ENCODE measurements at places on chromosomes 13 and 19. TPM values are rescaled to one million over a fixed set of nuclear protein-coding genes. Genes with fewer than 3 reads are reported as not detected.

- DNase-seq, result no peak
- H3K4me1 ChIP-seq, result peaks cover 7% of the 10 kb centered on the region
- H3K27me3 ChIP-seq, result no peaks in the 10 kb centered on the region
- H3K36me3 ChIP-seq, result peaks cover 10% of the 10 kb centered on the region
Measured at GRCh38 chr19:6044056-6044805, 66.1 kb downstream of the RFX2 start.

DNA sequence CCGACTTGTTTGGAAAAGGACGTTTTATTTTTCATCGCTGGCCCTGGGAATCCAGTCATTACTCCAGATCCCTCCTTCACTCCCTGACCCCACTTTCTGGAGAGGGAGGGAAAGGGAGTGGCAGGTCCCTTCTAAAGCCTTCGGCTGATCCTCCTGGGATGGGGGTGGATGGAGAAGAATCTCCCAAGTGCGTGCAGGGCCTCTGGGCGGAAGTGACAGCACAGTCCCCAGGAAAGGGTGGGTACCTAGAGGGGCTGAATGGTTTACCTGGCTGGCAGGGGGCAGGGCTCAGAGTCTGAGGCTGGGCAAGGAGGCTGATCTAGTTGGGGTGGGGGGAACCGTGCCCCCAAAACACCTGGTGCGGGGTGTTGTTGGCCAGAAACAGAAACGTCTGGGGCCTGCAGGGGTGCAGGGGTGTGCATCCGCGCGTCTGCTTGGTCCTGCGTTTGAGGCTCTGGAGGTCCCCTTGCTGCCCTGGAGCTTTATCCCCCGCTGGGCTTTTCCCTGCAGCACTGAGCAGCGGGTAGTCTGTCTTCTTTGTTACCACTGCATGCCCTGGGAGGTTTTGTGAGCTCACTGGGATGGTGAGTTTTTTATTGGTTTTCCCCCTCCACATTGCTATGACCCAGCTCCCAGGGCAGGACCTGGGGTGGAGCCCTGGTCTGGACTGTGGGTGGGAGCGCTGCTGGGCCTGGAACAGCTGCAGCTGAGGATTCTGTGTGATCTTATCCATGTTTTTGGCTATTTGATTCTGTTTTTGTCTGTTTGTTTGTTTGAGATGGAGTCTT lies 3.0 kb upstream of the ZNF628 start:
- H3K27me3 ChIP-seq, result no peaks in the 10 kb centered on the region
- peaks cover 9% of the 10 kb centered on the region for H3K4me1 ChIP-seq
- H3K27ac ChIP-seq, result no peak overlapping the region
- no peak overlapping the region for H3K4me3 ChIP-seq
- no peaks in the 10 kb centered on the region for H3K36me3 ChIP-seq

RDH13 gene
- total RNA-seq, result 11.8 TPM

DNA sequence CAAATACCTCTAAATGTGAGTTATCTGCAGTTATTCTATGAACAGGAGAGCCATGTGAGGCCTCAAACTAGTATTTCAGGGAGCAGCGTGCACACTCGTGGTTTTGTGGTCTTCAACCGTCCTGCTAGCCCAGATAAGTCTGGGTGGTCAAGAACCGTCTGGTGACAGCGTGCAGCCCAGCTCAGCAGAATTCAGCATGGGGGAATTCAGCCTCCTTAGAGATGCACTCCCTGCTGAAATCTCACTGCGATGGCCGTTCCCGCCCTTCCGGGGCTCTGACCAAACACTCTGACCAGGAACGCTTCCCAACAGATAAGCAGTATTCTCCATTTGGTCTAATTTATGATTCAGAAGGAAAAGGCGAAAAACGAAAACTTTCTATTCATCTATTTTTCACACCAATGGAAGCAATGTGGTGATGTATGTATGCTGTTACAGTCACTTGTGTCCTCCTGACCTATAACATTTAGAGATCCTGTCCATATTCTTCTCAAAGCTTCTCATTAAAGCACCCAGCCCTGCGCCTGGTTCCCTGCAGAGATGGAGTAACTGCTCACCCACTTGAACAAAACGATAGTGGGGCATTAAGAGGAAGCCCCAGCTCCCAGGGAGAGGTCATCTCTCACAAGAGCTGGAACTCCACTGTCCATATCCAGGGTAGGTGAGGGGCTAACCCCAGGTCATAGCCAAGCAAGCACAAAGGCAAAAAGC lies 2.9 kb downstream of the ANKRD27 start:
- H3K27me3 ChIP-seq, result peaks cover 27% of the 10 kb centered on the region
- peaks cover 18% of the 10 kb centered on the region for H3K4me1 ChIP-seq
- no peak overlapping the region for H3K4me3 ChIP-seq
- DNase-seq, result no peak

CEACAM3 gene
- total RNA-seq, result not detected

ZNF470 gene
- 8.0 TPM for total RNA-seq

DNA sequence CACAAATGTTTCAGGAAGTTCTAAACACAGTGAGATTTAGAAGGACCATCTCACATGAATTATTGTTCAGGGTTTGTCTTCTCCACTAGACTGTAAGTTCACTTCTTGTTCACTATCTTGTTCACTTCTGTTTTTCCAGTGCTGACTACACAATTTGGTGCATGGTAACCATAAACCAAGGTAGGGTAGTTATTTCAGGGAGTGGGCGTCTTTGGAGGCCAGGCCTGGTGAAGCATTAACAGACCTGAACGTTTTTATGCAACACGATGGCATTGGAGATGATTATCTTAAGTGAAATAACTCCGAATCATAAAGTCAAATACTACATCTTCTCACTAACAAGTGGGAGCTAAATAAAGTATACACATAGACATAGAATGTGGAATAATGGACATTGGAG lies 14.4 kb upstream of the OXGR1 start:
- H3K27me3 ChIP-seq, result peaks cover 18% of the 10 kb centered on the region
- H3K4me1 ChIP-seq, result peaks cover 4% of the 10 kb centered on the region
- no peak overlapping the region for H3K27ac ChIP-seq
- H3K36me3 ChIP-seq, result no peaks in the 10 kb centered on the region
- H3K4me3 ChIP-seq, result no peak overlapping the region

PCDH20 gene
- 21.2 TPM for total RNA-seq

C13orf42 gene
- total RNA-seq, result not detected

DNA sequence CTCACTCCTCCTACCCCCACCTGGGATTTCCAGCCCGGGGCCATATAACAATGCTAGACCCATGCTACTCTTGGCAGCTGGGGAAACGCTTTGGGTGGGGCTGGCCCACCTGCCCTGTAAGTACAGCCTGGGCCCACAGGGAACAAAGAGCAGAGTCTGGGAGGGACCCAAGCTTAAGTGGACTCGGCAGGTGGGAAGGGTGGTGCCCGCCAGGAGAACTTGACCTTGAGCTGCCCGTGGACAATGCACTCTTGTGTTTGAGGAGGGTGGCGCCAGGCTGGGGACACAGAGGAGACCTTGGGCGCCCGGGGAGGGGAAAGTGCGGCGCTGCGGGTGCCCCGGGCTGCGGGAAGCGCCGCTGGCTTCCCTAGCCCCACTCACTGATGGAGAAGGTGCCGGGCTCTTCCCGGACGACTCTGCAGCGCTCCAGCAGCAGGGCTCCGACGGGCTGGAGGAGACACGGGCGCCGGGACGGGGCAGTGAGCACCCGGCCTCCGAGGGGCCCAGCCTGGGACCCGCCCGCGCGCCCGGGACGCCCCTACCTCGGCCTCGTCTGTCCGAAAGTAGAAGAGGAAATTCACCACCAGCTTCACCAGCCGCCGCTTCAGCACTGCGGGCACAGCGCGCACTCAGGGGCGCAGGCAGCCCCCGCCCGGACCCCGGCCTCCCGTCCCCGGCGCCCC lies 607 bp downstream of the PLEKHJ1 start:
- H3K27ac ChIP-seq, result peak overlapping the region; percentile 97
- DNase-seq, result peak; percentile 31
- H3K27me3 ChIP-seq, result no peaks in the 10 kb centered on the region
- H3K4me1 ChIP-seq, result peaks cover 33% of the 10 kb centered on the region

DNA sequence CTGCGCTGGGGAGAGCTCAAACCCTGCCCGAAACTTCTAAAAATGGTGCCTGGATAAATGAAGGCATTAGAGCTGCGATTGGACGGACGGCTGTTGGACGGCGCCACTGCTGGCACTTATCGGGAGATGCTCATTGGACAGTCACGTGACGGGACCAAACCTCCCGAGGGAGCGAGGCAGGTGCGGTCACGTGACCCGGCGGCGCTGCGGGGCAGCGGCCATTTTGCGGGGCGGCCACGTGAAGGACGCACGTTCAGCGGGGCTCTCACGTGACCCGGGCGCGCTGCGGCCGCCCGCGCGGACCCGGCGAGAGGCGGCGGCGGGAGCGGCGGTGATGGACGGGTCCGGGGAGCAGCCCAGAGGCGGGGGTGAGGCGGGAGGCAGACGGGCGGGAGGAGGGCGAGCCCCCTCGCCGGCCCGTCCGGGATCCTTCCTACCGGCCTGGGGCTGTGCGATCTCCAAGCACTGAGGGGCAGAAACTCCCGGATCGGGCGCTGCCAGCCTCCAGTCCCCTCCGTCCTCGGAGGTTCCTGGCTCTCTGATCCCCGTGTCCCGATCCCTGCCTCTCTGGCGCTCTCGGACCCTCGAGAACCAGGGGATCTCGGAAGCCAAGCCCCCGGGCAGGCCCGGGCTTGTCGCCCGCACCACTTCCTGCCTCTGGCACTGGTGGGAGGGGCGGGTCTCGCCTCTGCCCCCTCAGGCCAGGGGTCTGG lies at the start of gene BAX:
Gene BAX (plus strand): TSS at position 281 of the 713 bp plus-strand sequence. CDS start 54 bp downstream, at position 335.
- H3K4me1 ChIP-seq, result peaks cover 12% of the 10 kb centered on the region
- no peaks in the 10 kb centered on the region for H3K27me3 ChIP-seq
- H3K36me3 ChIP-seq, result peaks cover 10% of the 10 kb centered on the region
- H3K27ac ChIP-seq, result peak within 1 kb of the TSS; percentile 78

DNA sequence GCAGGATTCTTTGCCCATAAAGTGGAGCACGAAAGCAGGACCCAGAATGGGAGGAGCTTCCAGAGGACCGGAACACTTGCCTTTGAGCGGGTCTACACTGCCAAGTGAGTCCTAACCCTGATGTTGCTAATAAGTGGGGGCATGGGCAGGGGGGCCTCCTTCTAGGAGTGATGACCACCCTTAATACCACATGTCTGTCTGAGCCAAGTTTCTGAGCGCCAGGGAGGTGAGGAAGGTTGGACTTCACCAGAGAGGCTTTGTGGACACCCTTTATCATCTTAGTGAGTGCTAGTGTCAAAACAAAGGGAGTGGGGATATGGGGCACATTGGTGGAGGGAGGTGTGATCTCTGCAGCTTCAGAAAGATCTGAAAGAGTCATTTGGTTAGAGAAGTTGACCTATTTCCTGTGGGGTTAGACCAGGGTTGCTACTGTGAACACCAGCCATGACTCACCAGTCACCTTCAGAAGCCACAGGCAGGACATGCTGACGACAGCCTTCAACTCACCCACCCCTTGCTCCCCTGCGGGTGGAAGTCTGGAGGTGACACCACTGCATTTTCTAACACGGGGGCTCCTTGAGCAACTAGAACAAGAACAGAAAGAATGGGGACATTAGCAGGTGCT lies 8.8 kb downstream of the ALOX5AP start:
- no peaks in the 10 kb centered on the region for H3K36me3 ChIP-seq
- H3K4me3 ChIP-seq, result no peak overlapping the region
- H3K27ac ChIP-seq, result no peak overlapping the region
- H3K4me1 ChIP-seq, result peaks cover 17% of the 10 kb centered on the region

SIGLEC11 gene
- total RNA-seq, result not detected

ZNF546 gene
- total RNA-seq, result 5.1 TPM
